Body of pancreas (tissue), 4 donors: ENCODE measurements at places on chromosomes 2 and 18. TPM values are rescaled to one million over a fixed set of nuclear protein-coding genes. Genes with fewer than 3 reads are reported as not detected.

GRCh38 chr2:105814291-105814940 is 69.7 kb downstream of the NCK2 start:
- no peak for DNase-seq

DNA sequence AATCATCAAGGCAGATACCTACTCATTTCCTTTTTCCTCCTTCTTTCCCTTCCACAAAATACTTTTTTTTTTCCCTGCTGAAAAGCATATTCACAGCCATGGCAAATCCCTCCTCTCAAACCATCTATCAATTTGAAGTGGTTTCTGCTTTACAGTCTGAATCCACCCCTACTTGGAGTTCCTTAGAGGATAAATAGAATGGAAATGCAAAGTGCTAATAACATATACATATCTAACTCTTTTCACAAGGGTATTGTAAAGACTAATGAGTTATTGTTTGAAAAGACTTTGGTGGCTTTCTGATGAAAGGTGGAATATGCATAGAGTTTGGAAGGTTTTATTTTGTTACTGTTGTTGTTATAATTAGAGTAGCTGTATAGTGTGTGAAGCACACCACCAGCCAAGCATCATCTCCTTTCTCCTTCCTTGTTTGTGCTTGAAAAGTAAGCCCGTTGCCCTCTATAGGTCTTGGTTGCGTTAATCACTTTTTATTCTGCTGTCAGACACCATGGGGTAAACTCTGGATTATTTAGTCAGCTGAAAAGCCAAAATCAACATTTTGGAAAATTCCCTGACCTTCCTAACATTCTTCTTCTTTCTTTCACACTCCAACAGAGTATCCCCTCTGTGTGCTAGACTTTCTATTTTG is 2126.9 kb upstream of the CELF4 start:
- no peak for DNase-seq

DNA sequence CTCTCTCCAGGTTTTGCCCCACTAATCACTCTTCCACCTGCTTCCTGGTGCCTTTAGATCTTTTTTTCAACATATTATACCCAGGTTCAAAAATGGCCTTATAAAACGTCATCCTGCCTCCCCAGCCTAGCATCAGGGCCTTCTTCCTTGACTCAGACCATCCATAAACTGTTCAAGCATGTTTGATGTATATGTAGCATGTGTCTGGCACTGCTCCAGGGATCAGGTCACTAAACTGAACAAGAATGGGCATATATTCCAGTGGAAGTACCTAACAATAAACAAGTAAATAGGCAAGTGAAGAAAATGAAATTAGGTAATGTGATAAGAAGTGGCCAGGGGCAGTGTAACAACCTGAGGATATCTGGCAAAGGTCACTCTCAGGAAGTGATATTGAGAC is 141.2 kb downstream of the TRIB2 start:
- no peak for DNase-seq

- DNase-seq = no peak
Measured at GRCh38 chr2:45533771-45534170, 77.3 kb downstream of the SRBD1 start.

DNA sequence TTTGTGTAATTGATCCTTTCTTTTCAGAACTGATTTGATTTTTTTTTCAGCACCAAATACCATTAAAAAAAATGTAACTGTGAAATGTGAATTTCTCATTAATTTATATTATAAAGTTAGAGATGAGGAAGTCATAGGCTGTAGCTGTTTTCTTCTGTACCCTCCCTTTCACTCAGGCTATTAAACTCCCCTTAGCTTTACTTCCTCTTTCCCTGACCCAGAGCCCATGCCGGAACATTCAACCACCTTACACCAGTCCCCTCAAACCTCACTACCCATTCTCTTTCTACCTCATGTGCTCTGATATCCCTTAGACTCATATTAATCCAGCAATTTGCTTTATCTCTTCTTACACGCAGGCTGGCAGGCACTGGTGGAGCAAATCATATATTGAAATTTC is 12.4 kb downstream of the GALNT5 start:
- DNase-seq = no peak

DNA sequence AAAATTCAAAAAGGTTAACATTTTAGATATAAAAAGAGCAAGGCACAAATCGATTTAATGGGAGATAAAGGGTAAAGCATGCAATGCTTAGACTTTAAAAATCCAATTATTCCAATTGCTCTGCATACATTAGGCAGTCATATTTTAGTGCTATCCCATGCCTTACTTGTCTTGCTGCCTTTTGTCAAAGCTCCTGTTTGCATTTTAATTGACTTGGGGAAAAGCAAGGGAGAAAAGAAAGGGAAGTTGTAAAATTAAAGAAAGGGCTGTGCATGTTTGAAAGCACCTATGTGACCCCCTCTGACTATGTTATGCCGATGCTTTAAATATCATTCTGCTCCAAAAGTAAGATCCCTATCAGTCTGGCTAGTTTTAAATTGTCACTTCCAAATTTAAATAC is 193.7 kb upstream of the VWC2L start:
- DNase-seq = no peak

- no peak for DNase-seq
Measured at GRCh38 chr2:99898336-99899048, 243.9 kb downstream of the AFF3 start.

- DNase-seq = no peak
Measured at GRCh38 chr2:20576598-20577115, 74.2 kb downstream of the HS1BP3 start.

GRCh38 chr2:13240789-13241487 is 524.2 kb downstream of the TRIB2 start:
- no peak for DNase-seq

DNA sequence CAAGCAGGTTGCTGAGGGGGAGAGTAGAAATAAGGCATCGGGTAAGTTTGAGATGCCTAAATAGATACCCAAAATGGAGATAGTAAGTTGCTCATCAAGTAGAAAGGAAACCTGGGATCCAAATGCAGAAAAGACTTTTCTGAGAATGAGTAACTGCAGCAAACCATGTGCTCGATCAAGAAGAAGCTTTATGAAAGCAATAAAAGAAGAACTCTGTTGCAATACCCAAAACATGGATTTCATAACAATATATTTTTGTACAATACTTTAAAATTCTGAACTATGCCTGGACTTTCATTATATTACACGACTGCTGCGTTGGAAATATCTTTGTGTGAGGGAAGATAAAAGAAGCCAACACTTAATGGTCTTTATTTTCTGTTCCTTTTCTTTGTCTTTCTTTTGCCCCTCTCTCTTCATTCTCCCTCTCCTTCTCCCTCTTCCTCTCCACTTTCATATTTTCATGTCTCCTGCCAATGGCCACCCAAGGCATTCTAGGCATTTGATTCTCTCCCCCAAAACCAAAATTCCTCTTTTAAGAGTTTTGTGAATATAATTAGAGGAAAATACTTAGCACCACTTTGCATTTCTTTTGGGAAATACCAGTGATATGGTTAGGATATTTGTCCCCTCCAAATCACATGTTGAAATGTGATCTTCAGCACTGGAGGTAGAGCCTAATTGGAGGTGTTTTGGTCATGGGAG is 257.6 kb downstream of the MREG start:
- no peak for DNase-seq

- DNase-seq = no peak
Measured at GRCh38 chr18:50659091-50660003, 99.5 kb downstream of the MAPK4 start.

GRCh38 chr2:12484536-12485115 is 232.1 kb upstream of the TRIB2 start:
- DNase-seq = no peak

DNA sequence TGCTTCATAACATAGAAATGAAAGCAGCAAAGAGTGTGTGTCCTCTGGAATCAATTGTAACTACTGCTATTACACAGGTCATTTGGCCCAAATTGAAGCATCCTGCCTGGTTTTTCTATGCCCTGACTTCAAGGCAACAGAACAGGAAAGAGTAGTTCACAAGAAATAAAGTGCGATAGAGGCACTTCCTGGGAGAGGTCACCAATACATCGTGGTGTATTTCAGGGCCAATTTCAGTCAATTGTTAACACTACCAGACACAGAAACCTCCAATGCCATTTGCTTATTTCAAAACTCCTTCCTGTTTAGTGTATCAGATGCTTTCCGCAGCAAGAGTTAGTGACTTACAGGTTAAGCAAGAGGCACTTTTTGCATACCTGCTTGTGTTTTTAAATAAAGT is 292.1 kb downstream of the ETAA1 start:
- DNase-seq = no peak

- DNase-seq = no peak
Measured at GRCh38 chr2:232637866-232638583, 4.6 kb downstream of the EFHD1 start.

DNA sequence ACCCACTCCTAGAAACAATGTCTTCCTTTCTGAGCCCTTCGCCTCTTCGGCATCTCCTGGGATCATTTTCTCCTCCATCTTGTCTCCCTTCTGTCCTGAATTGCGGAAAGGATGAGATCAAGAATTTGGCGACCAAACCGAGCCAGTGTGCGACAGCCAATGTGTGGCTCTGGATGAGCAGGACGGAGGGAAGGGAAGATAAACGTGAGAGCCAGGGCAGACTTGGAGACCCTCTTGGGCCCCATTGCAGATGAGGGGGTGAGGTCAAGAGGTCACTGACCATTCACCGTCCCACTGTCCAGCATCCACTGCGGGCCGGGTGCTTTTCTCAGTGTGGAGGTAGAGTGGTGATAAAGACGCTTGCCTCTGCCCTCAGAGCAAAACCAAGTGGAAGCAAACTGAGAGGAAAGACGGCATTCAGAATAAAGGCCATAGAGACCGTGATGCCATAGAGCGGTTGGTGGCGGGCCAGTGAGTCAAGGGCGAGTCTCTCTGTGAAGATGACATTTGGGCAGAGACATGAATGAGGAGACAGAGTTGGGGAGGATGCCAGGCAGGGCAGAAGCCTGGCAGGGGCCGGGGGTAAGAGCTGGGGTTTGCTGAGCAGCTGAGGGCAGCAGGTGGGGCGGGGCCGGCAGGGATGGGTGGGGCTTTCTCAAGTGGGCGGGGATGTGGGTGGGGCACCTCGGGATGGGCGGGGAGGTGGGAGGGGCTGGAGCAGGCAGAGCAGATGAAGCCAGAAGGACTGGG is 55.6 kb downstream of the ACAA2 start:
- DNase-seq = no peak

GRCh38 chr2:33782395-33783230 is 183.5 kb upstream of the FAM98A start:
- DNase-seq = no peak

- no peak for DNase-seq
Measured at GRCh38 chr2:181752301-181752700, 72.0 kb upstream of the NEUROD1 start.

- DNase-seq = no peak
Measured at GRCh38 chr2:239726631-239727181, 298.4 kb downstream of the NDUFA10 start.

GRCh38 chr2:71299507-71299906 is 32.1 kb upstream of the ZNF638 start:
- no peak for DNase-seq

GRCh38 chr2:225690153-225690552 is 290.6 kb downstream of the NYAP2 start:
- no peak for DNase-seq

DNA sequence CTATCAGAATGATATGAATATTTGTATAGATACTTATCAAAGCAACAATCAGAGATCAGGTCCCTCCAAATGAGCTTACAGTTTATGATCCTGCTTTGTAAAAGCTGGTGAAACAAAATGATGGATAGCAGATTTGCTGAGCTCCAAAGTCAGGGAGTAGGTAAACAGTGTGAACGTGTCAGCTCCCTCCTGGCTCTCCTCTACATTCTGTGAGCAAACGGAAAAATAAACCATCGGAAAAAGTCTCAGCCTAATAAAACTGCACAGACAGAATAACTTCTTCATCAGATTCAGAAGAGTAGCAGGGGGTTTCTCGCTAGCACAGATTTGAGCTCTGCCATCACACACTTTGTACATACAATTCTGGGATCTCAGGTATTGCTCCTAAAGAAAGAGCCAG is 51.3 kb downstream of the BCL11A start:
- DNase-seq = no peak

GRCh38 chr2:190771726-190772125 is 108.9 kb upstream of the GLS start:
- DNase-seq = no peak

- DNase-seq = no peak
Measured at GRCh38 chr2:164205347-164205746, 415.9 kb downstream of the GRB14 start.

GRCh38 chr2:13504808-13505207 is 788.1 kb downstream of the TRIB2 start:
- DNase-seq = no peak

DNA sequence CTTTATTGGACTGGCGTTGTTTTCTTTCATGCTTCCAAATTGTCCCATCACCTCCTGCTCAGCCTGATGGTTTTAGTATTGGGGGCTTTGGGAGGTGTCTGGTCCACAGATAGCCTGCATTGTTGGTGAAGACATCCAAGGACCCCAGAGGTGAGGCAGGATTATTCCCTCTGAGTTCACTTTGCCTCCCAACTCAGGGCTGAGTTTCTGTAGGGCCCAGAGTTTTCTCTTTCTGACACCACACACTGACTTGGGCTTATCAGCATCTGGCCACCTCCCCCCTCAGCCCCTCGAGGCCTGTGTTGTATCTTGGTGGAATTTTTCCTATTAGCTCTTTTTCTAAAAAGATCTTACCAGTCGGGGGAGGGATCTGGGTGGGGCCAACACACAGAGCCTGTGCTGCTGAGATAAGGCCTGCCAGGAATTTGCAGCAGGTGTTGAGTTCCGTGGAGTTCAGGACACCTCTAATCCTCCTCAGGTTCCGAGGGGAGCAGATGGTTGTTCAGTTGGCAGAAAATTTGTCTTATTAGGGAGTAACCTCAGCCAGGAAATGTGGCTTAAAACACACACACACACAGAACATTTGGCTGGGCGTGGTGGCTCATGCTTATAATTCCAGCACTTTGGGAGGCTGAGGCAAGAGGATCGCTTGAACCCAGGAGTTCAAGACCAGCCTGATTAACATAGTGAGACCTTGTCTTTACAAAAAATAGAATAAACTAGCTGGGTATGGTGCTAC is 7.3 kb downstream of the EMILIN2 start:
- no peak for DNase-seq

DNA sequence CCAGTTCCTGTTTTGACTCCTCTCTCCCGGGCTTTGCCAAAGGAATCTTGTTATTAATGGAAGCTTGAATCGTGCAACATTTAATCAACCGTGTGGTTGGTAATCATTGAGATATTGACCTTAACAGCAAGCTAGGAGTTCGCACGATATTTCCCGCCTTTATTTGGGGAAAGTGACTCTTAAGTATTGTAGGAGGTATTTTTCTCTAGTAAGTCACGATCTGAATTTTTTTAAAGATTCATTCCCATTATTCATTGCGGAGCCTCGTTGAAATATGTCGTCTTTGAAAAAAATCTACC is 663 bp downstream of the NUP35 start:
- no peak for DNase-seq

Gene CDKL4
- 0.52 TPM for total RNA-seq

Gene ALK
- 0.26 TPM for total RNA-seq

Gene ADRA2B
- total RNA-seq = under 0.01 TPM

Gene STAT4
- total RNA-seq = 0.52 TPM

Gene SFTPB
- total RNA-seq = not detected

Gene POLR1A
- total RNA-seq = 36.6 TPM

Gene KLHL14
- not detected for total RNA-seq

Gene DYSF
- total RNA-seq = 3.1 TPM

Gene MALL
- 10.4 TPM for total RNA-seq

Gene RAB3GAP1
- total RNA-seq = 29.3 TPM

Gene SLC16A14
- total RNA-seq = 0.78 TPM

Gene CDH20
- 6.3 TPM for total RNA-seq
